Activated CD4-positive, alpha-beta T cell treated with anti-CD3 and anti-CD28 coated beads, Interleukin-2, amount 50 U/mL, for 48 hours (primary cell): ENCODE measurements at places on chromosomes 6 and 20.

GRCh38 chr20:37349517-37350491 lies 3.9 kb downstream of the SRC start:
- DNase-seq: no peak

- DNase-seq: no peak
Observed at GRCh38 chr20:21180248-21180647, 54.4 kb downstream of the KIZ start.

GRCh38 chr20:29740951-29741593 lies 1516.4 kb upstream of the DEFB115 start:
- DNase-seq: no peak

GRCh38 chr6:166533205-166533824 lies 53.2 kb downstream of the RAMACL start:
- DNase-seq: no peak

GRCh38 chr6:132286298-132287019 lies 114.8 kb downstream of the MOXD1 start:
- DNase-seq: no peak

DNA sequence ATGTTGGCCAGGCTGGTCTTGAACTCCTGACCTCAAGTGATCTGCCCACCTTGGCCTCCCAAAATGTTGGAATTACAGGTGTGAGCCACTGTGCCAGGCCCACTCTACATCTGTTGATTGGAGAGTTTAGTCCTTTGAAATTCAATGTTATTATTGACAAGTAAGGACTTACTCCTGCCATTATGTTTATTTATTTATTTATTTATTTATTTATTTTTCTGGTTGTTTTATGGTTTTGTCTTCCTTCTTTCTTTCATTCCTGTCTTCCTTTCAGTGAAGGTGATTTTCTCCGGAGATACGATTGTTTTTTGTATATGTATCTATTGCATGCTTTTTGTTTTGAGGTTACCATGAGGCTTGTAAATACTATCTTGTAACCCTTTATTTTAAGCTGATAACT lies 602.6 kb downstream of the EPM2A start:
- no peak for DNase-seq

DNA sequence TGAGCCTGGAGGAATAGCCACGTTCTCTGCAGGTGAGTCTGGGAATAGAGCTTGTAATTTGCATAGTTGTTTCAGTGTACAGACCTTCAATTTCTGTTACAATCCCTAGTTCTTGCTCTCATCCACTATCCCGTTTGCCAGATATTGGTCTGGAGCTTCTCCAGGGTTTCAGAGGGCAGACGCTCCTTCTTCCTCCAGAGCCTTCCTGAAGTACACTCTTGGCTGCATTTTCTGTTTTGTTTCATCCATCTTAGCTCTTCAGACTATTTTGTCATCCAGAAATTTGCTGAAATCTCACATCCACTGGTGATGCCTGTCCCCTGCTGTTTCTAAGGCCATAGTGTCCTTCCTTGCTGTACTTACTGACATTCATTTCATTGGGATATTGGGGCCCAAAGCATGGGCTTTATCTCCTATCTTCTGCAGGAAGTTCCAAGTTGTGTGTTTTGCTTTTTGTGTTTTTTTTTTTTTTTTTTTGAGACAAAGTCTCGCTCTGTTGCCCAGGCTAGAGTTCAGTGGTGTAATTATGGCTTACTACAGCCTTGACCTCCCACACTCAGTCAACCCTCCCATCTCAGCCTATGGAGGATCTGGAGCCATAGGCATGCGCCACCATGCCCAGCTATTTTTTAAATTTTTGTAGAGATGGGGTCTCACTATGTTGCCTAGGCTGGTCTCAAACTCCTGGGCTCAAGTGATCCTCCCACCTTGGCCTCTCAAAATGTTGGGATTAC lies 18.7 kb downstream of the CDS2 start:
- no peak for DNase-seq

DNA sequence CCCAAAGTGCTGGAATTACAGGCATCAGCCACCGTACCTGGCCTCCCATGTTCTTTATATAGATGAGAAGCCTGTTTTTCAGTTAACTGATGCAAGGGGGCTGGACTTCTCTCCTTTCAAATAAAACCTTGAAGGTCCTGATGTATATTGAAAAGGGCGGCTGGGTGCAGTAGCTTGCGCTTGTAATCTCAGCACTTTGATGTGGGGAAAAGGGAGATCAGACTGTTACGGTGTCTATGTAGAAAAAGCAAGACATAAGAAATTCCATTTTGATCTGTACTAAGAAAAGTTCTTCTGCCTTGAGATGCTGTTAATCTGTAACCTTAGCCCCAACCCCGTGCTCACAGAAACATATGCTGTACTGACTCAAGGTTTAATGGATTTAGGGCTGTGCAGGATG lies 16.1 kb upstream of the SAMHD1 start:
- DNase-seq: no peak

GRCh38 chr20:17155401-17155800 lies 71.4 kb upstream of the PCSK2 start:
- no peak for DNase-seq

DNA sequence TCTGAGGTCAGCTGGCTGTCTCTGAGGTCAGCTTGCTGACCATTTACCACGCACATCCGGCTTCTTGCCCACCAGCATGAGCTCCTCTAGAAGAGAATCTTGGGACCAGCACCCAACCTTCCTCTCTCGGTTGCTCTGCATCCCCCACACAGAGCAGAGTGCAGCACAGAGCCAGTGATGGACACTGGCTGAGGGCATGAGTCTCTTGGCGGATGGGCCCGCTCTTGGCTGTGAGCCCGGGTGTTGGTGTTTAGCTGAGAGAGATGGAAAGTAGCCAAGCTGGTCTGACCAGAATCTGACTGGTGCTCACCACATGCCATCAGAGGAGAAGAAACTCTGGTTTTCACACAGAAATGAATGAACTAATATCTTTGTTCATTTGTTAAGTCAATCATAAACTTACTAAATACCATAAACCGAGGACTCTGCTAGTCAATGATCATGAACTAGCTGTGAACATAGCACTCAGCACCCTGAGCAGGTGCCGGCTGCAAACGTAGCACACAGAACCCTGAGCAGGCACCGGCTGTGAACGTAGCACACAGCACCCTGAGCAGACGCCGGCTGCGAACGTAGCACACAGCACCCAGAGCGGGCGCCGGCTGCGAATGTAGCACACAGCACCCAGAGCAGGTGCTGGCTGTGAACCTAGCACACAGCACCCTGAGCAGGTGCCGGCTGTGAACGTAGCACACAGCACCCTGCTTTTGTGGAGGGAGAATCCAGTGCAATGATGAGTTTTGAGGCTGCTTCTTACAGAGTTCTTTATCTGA lies 10.4 kb upstream of the THBS2 start:
- DNase-seq: no peak

DNA sequence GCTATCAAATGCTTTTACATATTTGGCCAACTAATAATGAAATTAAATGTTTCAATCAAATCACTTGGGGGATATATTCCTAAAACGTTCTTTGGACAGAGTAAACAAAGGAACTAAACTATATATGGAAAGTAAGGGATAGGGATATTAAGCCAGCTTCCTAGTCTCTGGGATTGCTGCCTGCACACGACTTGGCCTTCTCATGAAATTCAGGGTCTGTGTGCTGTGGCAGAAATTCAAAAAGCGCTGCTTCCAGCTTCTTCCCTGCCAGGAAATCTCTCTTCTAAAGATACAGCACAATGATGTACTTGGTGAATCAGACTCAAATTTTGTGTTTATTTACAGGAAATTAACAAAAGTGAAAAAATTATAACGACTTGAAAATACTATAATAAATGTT lies 206.3 kb upstream of the RAB32 start:
- DNase-seq: no peak

- DNase-seq: no peak
Observed at GRCh38 chr6:29236060-29236459, 65.4 kb downstream of the OR2J2 start.

GRCh38 chr6:131062241-131063027 lies 611 bp downstream of the EPB41L2 start:
- DNase-seq: peak; percentile 20

- DNase-seq: no peak
Observed at GRCh38 chr20:44598423-44599305, 16.3 kb downstream of the PKIG start.

DNA sequence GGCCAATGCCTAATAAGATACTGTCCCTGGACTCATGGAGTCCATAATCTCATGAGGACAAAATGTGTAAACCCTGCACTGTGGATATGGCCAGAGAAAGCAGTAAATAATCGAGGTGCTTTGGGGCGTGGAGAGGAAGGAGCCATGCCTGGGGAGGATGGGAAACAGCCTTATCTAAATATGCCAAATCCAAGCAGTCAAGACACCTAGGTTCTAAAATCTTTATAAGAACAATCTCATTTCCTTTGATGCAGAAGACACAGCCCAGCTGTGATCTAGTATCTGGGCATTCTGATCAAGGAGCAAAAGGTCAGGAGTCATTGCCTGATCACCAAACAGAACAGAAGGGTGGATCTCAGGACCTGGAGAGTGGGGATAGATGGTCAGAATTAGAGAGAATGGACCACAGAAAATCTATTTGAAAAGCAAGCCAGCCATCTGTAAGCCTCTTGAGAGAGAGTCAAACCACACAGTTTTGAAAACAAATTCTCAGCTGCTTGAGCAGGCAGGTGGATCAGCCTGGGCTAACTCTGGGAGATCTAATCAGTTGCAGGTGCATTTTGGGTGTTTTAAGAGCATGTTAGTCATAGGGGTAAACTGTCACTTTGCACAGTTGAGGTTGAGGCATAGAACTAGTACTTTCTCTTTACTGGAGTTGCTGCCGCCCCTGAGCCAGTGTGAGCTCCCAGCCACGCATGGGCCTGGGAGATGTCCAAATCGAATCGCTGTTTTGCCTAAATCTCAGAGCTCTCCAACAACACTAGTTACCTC lies 130.8 kb upstream of the TNFAIP3 start:
- DNase-seq: no peak

DNA sequence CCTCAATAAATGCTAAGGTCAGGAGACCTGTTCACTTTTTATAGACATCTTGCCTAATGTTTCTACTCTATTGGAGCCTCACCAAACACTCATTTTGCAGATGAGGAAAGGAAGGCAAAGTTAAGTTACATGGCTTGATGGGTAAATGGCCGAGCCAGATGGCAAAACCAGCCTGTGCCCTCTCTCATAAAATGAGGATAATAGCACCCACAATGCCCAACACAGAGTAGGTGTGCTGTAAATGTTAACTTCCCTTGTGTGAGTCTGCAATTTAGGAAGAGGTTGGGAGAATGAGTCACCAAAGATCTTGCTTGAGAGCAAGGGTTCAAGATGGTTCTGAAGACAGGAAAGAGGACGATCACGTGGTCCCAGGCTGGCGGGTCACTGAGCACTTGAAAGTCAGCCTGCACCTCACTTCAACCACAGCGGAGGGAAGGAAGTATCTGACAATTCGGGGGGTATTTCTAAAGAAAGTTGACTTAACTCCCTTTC lies 3.3 kb downstream of the KCNK5 start:
- peak; percentile 66 for DNase-seq

- no peak for DNase-seq
Observed at GRCh38 chr20:60760256-60761000, 491.6 kb upstream of the CDH4 start.

DNA sequence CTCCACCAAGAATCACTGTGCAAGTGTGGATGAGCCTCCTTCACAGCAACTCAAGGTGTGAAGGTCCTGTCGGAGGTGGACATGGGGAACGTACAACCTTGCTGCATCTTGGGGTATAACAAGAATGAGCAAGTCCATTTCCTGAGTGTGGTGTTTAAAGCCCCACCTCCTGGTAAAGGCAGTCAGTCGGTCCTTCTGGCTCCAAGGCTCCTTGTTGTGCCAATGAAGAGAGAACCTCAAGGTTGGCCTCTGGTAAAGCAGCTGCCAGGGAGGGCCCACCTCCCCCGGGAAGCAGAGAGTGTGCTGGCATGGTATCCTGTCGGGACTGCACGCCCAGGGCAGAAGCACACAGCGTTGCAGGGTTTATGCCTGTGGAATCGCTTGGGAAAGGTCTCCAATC lies 12.4 kb upstream of the MAS1 start:
- no peak for DNase-seq

DNA sequence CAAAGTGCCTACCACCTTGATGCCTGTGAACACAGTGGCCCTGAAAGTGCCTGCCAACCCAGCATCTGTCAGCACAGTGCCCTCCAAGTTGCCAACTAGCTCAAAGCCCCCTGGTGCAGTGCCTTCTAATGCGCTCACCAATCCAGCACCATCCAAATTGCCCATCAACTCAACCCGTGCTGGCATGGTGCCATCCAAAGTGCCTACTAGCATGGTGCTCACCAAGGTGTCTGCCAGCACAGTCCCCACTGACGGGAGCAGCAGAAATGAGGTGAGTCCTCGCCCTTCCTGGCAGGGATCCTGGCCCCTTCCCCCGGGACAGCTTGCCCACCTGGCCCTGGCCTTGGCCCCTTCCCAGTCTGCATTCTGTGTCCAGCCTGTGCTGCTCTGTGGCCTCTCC lies 17.9 kb downstream of the MAVS start:
- DNase-seq: no peak

DNA sequence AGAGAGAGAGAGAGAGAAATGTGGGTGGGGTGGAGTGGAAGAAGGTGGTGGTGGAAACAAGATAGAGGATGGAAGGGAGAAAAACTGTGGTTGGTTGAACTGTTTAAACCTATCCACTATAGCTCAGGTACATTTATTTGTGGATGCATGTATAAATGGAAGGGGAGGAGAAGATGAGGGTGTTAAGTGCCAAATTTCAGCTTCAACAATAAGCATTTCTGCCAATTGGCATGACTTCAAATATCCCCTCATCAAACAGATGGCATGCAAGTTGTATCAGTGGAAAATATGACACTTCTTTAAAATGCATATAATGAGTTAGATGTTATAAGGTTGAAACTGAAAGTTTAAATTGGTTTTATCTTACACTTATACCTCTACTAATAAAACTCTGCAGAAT lies 216.1 kb downstream of the LMBRD1 start:
- DNase-seq: no peak

- no peak for DNase-seq
Observed at GRCh38 chr20:52806918-52807317, 165.2 kb upstream of the TSHZ2 start.

DNA sequence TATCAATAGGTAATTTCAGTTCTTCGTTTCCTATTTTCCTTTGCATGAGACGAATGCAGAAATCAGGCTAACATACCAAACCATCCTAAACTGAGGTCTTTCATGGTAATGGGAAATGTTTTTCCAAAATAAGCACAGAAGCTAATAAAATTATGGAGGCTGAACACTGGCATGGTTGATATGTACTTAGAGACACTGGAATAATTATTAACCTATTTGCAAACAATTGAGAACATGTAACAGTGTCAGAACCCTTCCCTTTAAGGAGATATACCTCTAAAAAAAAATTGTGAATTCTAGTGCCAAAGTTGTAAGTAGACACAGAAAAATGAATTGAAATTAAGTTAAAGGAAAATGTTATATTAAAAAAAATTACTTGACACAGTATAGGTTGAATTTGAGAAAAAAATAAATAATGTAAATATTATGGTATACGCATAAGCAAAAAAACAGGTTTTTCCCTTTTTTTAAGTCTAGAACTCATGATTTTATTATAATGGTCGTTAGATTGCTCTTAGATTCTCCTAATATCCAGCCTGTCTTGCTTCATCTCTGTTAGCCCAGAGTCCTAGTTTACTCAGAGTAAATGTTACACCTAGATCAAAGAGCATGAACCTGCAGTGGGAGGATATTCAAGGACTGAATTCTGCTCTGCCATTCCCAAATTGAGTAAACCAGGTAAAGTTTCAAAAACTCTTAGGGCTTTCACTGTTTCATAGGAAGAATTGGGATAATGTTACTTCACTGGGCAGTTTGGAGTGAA lies 1.7 kb downstream of the SLC17A2 start:
- DNase-seq: no peak
